ENCODE measurements at places on chromosomes 7 and 10.
A peak's percentile ranks its signal among the peaks of the same experiment; 100 is the strongest.

- DNase-seq = no peak
Observed at GRCh38 chr10:25278180-25278579, 103.4 kb downstream of the GPR158 start.

DNA sequence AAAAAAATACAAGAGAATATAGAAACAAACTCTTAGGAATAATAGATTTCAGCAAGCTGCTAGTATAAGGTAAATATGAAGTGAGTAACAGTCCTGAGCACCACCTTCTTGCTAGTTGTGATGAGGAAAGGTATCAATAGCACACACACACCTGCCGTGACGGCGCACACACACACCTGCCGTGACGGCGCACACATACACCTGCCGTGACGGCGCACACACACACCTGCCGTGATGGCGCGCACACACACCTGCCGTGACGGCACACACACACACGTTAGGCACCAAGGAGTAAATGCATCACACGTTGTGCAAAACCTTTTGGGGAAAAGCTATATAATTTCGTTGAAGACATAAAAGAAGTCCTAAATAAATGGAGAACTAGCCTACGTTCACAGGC lies 4.7 kb upstream of the JAKMIP3 start:
- DNase-seq = no peak

- peak; percentile 74 for DNase-seq
Observed at GRCh38 chr7:54839575-54840213, 80.7 kb upstream of the SEC61G start.

- no peak for DNase-seq
Observed at GRCh38 chr10:50629495-50630122, 5.9 kb upstream of the SGMS1 start.

- no peak for DNase-seq
Observed at GRCh38 chr10:131204406-131205152, 106.9 kb downstream of the TCERG1L start.

DNA sequence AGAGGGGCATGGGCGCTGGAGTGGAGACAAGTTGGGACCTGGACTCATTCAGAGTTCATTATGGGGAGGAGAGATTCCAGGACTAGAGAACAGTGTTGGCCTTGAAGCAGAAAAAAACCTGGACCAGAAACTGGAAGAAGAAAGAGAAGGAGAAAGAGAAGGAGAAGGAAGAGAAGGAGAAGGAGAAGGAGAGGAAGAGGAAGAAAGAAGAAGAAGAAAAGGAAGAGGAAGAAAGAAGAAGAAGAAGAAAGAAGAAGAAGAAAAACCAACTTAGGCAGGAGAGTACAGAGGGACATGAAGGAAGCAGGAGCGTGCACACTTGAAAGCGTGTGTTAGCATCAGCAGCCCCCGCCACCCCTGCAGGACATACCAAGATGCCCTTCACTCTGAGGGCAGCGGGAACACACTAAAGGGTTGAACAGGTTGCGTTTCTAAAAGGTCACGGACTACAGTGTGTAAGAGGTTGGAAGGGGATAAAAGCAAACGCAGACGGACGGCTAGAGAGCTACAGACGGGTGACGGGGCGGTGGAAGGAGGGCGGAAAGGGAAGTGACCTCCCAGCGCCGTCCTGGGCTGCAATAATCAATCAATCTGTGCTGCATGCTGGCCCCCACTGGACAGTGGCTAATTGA lies 95.3 kb downstream of the SEC61G start:
- no peak for DNase-seq

DNA sequence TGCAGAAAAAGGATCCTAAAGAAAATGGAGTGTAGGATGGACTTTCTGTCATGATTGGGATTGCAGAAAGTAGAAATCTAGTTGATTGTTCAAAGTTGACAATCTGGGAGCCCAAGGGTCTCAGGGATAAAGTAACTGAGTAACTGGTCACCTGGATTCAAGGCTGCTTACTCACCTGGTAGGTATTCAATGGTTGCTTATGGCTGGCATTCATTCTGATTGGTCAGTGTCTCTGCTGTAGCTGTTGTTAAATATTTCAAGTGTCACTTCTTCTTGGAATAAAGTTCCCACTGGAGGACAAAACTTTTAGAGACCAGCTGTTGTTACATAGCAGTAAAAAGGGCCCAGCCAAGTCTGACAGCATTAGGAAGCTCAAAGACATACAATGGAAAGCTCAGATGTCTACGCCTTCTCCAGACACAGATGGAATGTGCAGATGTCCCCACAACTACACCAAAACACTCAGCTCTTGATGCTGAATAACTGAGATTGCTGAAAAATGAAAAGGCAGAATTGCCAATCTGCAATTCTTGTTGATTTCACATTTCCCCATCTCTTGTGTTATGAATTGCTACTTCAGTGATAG lies 106.9 kb downstream of the ZNF467 start:
- DNase-seq = no peak

GRCh38 chr10:62482581-62482980 lies 108.4 kb downstream of the ZNF365 start:
- no peak for DNase-seq

GRCh38 chr7:92052684-92053083 lies 81.6 kb downstream of the CYP51A1 start:
- no peak for DNase-seq

GRCh38 chr7:142669074-142669654 lies 80.1 kb upstream of the PRSS1 start:
- DNase-seq = no peak

DNA sequence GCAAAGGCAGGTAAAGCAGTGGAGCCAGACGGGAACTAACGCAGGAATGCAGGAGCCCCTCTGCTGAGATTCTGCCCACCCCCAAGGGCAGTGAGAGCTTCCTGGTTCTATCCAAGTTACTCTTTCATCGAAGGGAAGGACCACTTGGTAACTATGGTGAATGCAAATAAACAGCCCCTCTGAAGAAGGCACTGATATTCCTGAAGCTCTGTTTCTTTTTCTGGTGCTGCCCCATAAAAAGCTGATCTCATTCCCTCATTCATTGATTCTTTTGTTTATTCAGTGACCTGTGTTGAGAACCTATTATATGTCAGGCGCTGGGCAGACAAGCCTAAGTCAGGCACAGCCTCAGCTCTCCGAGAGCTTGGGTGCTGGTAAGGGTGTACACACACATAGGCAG lies 217.3 kb downstream of the SNX10 start:
- DNase-seq = no peak

DNA sequence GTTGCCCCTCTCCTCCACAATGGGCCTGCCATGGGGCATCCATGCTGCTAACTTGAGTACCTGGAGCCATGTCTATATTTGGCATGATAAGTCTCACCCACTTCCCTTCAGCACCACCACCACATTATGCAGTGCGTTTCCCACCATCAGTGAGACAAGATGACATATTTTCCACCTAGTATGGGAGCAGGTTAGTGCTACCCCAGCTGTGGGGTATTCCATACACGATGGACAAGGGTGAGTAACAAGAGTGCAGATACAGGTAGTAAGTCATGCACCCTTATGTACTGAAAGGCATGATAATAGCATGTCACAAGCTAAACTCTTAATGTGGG lies 21.2 kb upstream of the OR2AE1 start:
- DNase-seq = no peak

DNA sequence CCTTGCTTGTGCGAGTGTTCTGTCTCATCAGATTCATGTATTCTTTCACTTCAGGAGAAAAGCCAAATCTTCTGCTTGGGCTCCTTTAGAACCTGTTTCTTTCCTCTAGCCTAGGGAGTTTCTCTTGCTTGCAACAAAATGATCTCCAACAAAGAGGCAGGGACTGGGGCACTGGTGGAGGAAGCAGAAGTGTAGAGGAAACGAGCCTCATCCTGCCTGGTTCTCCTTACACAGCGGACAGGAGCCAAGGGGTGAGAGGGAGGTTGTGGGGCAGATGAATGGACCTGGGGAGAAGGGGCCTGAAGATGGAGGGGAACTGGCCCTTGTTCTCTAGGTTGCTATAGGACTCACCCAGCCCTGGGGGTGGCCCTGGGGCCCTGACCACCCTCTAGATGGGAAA lies 141.1 kb downstream of the PKD1L1 start:
- DNase-seq = no peak

DNA sequence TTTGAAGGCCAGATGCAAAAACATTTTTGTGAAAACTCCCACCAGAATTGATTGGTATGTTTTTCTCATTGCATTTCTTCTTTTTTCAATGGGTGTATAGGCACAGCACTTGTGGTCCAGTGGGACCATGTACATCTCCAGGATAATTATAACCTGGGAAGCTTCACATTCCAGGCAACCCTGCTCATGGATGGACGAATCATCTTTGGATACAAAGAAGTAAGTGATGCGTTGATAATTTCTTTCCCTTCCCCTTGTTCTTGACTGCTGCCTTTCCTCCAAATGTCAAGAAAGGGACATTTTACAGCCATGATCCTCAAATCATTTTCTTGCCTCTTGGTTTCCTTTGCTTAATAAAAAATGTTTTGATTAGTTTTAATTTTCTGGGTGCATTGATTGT lies 331.5 kb downstream of the PLXDC2 start:
- DNase-seq = no peak

GRCh38 chr7:43467406-43467805 lies 115.5 kb upstream of the STK17A start:
- DNase-seq = no peak

- no peak for DNase-seq
Observed at GRCh38 chr7:76354516-76354915, 4.3 kb downstream of the YWHAG start.

DNA sequence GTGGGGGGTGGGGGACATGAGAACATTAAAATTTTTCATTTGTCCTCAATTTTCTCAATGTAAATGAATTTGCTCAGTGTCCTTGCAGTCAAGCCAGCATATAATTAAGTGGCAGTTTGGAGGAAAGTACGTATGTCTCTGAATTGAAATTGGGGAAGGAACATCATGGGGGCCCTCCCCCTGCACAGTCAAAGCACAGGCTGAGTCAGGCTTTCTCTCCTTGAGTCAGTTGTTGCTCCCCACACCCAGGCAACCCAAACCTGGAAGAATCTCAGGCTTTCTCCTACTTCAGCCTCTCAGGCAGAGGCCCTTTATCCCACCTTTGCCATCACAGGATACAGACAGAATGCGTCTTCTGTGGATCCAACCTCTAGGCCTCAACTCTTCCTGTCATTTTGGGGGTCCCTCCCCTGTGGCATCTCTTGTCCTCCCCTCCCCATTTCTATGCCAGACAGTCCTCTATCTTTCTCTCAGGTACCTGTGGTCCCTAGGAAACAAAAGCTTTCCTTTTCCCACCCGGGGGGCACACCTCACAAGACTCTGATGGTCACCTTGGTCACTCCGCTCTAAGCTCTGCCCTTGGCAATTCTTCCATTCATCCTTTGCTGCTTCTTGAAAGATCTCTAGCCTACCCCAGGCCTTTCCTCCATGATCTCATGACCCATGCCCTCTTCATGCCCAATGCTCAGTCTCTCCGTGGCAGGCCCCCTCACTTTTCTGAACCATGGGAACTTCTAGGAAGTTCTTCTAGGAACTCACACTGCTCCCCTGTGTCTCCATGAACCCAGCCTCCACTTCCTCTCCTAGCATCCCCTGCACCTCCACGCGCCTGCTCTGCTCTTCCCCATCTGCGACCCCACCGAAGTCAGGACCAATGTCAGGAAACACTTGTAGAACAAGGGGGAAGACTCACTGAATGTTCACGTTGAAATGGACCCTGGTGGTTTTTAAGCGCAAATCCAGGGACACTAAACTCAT lies 40.4 kb downstream of the CREB3L2 start:
- no peak for DNase-seq

- DNase-seq = no peak
Observed at GRCh38 chr10:124280916-124281315, 137.8 kb downstream of the OAT start.

GRCh38 chr7:55467047-55467593 lies 102.0 kb downstream of the LANCL2 start:
- no peak for DNase-seq

- no peak for DNase-seq
Observed at GRCh38 chr7:77239471-77239870, 39.9 kb upstream of the FGL2 start.

GRCh38 chr7:157752832-157753291 lies 416.1 kb downstream of the DNAJB6 start:
- no peak for DNase-seq

GRCh38 chr10:62045765-62046521 lies 144.4 kb downstream of the ARID5B start:
- no peak for DNase-seq

DNA sequence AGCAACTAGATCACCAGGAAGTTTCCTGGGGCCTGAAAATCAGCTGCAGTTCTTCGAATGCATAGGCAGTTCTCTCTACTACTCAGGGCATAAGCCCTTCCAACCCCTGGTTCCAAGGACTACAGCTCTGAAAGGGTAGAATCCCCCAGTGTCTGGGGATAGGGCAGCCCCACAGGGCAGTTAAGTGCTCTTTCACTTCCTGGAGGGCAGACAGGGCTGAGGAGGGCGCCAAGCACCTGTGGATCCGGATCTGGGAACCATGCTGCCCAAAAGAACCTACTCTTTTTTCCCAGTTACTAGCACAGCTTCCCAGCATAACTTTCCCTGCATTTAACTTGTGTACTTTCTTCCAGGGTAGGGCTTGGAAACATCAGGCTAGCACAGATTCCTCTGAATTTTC lies 41.1 kb downstream of the CXCL12 start:
- no peak for DNase-seq

DNA sequence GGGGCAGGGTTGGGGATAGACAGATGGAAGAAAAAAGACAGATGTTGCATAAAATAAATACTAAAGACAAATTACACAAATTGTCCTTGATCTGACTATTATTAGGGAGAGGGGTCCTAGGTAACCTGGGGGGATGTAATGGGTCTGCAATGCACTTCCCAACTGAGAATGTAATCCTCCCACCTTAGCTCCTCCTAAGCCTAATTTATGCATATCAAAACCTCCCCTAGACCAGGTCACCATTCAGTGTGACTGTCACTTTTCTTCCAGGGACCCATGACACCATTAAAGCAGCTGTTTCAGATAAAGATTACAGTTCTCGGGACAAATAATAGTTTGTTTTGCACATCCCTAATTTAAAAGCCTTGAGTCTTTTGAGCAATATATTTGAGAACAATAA lies 133.9 kb upstream of the FEZF1 start:
- DNase-seq = no peak

DNA sequence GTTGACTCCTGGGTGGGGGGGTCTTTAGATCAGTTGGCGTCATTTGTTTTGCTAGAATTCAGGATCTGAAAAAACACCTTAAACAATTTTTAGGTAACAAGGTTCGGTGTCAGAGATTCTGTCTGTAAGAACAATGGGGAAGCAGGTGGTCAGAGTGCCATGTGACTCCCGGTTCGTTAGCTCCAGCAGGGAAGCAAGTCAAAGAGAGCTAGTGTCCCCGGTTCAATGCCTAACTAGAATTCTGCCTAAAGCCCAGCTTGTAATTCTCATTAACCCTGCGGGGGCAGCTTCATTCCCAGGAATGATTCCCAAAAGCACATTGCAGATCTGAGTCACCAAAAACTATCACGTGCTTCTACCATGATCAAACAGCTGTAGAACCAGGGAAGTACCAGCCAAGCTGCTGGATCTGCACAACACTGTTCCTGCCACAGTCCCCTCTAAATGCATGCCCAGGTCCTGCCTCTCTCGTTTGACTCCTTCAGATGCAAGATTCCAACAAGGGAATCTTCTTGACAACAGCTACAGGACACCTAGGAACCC lies 664.3 kb upstream of the CELF2 start:
- no peak for DNase-seq
